ENCODE measurements at places on chromosomes 16 and 17.

DNA sequence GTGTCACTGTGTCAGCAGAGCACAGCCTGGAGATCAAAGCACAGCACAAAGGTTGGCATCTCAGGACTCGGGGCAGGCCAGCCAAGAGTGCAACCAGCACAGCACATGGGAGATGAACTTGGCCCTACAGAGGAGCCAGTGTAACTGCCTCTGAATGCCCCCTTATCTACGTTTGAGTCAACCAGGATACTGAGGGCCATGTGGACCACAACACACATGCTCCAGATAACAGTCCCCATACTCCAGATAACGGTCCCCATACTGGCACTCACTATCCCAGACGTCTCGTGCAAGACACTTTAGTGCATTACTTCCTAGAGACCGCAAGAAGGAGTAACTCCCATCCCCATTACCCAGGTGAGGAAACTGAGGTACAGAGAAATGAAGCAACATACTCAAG, 88.2 kb downstream of the XYLT1 start:
- no peak for DNase-seq

GRCh38 chr17:68306819-68307218, 15.5 kb downstream of the ARSG start:
- DNase-seq, result no peak

DNA sequence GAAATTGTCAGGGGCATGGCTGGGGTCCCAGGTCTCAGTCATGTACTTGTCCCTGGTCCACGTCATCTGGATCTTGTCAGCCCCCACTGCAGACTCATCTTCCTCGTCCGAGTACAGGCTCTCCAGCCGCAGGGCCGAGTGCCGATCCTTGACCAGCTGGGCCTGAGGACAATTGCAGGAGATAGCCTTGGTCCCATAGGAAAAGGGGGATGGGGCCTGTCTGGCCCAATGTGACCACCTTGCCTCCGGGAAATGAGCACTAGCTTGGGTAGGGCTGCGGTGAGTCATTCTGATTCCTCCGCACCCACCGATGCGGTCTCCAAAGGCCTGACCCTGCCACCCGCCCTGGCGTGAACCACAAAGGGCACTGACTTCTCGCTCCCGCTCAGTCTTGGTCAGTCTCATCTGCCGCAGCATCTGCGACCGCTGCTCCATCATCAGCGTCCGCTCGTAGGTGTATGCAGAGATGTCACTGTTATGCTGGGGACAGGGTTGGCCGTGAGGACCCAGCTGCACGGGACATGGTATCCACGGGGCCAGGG, 1.5 kb upstream of the LCAT start:
- DNase-seq, result no peak

DNA sequence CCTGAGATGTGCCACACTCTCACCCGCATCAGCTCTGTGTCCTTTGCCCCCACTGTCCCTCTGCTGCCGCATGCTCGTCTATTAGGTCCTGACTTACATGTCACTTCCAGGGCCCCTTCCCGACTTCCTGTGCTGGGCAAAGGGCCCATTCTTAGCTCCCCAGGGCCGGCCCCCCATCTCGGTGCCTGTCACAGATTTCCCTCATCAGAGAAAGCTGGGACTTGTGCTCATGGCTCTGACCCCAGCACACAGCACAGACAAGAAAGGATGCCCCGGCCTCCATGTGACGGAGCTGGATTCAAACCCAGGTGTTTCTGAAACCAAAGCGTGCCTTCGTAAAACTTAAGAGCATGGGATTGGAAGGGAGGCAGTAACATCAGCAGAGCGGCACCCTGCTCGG, 5.9 kb upstream of the MAPK7 start:
- DNase-seq, result no peak

DNA sequence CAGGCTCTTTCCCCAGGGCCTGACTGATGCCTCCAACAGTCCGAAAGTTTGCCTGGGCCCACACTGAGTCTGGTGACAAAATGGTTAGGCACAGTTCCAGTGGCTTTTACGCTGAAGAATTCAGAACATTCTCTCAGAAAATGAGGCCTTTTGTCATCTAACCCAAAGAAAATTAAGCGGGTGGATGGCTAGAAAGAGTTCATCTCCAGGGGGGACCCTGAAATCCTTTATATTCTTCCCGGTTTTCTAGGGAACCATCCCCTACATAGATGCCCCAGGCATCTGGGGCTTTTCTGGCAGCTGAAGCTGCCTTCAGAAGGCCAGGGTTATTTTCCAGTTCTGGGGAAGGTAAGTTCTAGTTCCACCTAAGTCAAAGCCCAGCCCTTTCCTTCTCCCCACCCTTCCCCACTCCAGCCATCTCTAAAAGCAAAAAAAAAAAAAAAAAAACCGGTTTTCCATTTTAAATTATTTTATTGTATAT, 2.2 kb downstream of the RASD1 start:
- no peak for DNase-seq

- no peak for DNase-seq
These were observed 23.5 kb downstream of the VAC14 start for GRCh38 chr16:70777496-70777895.

DNA sequence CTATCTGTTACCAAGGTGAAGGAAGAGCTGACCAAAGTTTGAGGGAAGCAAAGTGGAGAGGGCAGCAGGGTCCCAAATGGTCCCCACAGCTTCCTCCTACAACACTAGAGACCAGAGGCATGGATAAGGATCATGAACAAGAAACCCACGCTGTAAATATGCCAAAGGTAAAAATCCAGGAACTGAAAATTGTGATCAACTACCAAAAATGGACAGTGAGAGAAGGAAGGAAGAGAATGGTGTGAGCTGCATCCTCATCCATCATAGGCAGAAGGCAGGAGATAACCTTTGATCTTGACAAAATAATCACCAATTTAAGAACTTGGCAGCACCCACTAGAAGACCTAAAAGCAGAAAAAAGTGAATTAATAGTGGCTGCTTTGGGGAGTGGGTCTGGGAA, 66.2 kb downstream of the CYTH1 start:
- no peak for DNase-seq
